Omental fat pad (tissue), 4 donors: ENCODE measurements at places on chromosomes 11 and 22. TPM values are rescaled to one million over a fixed set of nuclear protein-coding genes. Genes with fewer than 3 reads are reported as not detected.
A peak's percentile ranks its signal among the peaks of the same experiment; 100 is the strongest.

DNA sequence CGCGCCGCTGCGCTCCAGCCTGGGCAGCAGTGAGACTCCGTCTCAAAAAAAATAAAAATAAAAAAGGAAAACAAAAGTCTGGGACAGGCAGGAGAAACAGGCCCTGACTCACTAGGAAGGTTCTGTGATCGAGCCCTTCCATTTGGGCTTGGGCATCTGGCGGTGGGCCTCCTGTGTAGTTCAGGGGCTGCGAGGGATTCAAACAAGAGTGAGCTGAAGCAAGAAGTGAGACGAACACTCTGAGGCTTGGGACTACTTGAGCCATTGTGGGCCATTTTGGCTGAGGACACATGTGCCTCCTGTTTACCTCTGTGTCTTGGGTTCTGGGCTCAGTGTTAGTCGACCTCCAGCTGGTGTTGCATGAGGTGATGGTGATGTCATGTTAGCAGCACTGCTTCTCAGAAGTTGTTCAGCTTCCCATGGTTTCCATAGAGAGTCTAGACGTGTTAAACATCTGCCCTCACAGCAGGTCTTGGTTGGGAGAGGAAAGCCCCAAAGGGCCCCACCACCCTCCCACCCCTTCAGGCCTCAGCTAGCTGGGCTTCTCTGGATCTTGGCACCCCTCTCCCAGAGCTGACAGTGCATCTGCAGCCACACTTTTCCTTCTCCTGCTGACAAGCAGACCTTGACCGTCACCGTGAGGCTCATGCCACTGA lies 57.8 kb downstream of the MED15 start:
- DNase-seq: no peak

GRCh38 chr11:9535189-9535781 lies 38.2 kb upstream of the WEE1 start:
- DNase-seq: peak; percentile 60

GRCh38 chr11:95111923-95112540 lies 22.4 kb downstream of the ENDOD1 start:
- DNase-seq: no peak

GRCh38 chr22:31496735-31497146 lies 405 bp downstream of the SFI1 start:
- no peak for DNase-seq

- DNase-seq: no peak
These were observed 24.3 kb upstream of the VWA5A start for GRCh38 chr11:124090996-124091395.

DNA sequence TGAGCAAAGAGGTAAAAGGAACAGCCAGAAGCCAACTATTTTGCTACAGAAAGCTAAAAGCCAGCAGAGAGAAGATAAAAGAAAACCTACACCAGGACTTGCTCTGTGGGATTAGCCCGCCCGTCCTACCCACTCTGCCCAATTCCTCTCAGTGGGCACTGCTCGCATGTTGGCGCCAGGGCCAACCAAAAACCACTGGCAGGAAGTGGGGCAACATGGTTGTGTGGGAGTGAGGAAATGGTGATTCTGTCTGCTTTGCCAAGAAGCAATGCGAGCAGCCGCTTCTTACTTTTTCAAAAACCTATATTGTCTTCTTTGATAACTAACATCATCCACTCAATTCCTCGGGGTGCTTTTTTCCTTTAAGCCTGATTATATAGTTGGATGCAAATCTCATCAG lies 14.2 kb upstream of the APOA1 start:
- DNase-seq: no peak

GRCh38 chr11:58600510-58600909 lies 21.6 kb downstream of the ZFP91 start:
- DNase-seq: no peak

GRCh38 chr11:97717922-97718321 lies 1302.8 kb upstream of the CNTN5 start:
- DNase-seq: no peak

- DNase-seq: no peak
These were observed 67.7 kb downstream of the PANX1 start for GRCh38 chr11:94196363-94196762.

GRCh38 chr11:43810929-43811596 lies 69.6 kb upstream of the ALKBH3 start:
- no peak for DNase-seq

DNA sequence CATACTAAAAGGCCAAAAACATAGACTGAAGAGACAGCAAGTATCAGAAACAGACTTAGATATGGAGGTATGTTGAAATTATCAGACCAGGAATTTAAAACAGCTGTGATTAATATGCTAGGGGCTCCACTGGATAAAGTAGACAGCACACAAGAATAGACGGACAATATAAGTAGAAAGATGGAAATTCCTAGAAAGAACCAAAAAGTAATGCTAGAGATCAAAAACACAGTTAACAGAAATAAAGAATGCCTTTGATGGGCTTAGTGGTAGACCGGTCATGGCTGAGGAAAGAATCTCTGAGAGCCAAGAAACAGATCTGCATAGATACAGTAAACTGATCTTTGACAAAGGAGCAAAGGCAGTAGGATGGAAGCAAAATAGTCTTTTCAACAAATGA lies 250.2 kb downstream of the SWAP70 start:
- DNase-seq: no peak

- DNase-seq: no peak
These were observed 322.8 kb upstream of the SYN3 start for GRCh38 chr22:33380789-33381530.

The CHRM1 gene
- total RNA-seq: not detected

GRCh38 chr22:45769569-45770210 lies 98.1 kb downstream of the ATXN10 start:
- DNase-seq: no peak

The HSPB2 gene
- total RNA-seq: not detected

DNA sequence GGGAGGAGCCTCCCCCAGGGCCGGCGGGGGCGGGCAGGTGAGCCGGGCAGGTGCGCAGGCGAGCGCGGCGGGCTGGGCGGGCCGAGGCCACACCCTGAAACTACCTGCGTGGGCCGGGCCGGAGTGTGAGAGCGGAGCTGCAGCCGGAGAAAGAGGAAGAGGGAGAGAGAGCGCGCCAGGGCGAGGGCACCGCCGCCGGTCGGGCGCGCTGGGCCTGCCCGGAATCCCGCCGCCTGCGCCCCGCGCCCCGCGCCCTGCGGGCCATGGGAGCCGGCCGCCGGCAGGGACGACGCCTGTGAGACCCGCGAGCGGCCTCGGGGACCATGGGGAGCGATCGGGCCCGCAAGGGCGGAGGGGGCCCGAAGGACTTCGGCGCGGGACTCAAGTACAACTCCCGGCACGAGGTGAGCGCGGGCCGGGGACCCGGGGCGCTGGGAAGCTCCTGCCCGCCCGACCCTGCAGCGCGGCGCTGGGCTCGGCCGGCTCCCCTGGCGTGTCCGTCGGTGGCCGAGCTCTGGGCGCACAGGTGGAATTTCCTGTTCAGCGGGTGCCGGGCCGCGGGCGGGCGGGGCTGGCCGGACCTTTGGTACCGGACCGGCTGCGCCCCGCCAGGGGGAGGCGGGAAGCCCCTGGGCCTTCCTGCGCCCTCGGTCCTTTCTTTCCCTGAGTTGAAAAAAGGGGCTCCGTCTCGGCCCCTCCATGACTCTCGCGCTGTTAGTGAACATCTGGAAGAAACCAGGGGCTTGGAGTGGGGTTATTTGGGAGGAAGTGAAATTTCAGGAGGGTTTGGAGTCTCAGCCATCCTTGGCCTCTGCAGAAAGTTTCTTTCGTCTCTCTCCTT lies at the start of gene ST14:
Gene ST14, plus strand, starts transcription at position 126 of the 841 bp plus-strand sequence. Its CDS starts 198 bp downstream, at position 324.
- DNase-seq: no peak

The USP35 gene
- total RNA-seq: 6.8 TPM

DNA sequence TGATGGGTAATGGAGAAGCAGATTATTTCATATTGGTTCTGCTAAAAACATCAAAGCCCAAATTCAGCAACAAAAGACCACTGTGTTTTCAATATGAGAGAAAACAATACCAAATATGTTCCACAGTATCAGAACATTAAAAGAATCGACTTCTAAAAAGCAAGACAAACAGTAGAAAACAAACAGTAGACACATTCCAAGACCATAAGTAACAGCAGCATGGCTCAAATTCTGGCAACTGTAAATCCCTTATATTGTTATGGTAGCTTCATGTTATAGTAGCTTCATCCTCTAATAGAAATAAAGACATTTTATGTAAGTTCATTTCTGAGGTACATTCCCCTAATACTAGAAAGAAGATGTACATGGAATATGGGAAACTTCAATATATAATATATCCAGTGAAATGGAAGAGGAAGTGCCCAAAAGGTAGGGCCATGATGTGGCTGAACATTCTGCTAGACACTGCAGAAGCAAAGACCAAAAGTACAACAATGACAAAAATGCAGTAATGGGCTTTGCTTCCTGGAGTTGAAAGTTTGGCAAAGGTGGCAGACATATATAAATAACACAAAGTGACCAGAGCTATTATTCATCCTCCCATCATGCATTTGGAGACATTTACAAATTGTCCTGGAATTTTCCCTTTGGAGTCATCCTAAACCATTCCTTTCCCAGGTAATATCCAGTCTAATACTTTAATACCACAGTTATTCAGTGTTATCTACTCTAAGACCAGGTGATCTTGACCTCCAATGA lies 299.9 kb downstream of the DCDC1 start:
- DNase-seq: no peak

The NFAM1 gene
- 5.5 TPM for total RNA-seq

The TMPRSS13 gene
- total RNA-seq: 0.50 TPM

- no peak for DNase-seq
These were observed 10.0 kb upstream of the NAV2 start for GRCh38 chr11:19702620-19703019.

GRCh38 chr11:4085575-4085974 lies 9.0 kb upstream of the RRM1 start:
- DNase-seq: no peak

The CD81 gene
- 765 TPM for total RNA-seq

- DNase-seq: no peak
These were observed 9.3 kb upstream of the ARL14EP start for GRCh38 chr11:30313580-30313979.

DNA sequence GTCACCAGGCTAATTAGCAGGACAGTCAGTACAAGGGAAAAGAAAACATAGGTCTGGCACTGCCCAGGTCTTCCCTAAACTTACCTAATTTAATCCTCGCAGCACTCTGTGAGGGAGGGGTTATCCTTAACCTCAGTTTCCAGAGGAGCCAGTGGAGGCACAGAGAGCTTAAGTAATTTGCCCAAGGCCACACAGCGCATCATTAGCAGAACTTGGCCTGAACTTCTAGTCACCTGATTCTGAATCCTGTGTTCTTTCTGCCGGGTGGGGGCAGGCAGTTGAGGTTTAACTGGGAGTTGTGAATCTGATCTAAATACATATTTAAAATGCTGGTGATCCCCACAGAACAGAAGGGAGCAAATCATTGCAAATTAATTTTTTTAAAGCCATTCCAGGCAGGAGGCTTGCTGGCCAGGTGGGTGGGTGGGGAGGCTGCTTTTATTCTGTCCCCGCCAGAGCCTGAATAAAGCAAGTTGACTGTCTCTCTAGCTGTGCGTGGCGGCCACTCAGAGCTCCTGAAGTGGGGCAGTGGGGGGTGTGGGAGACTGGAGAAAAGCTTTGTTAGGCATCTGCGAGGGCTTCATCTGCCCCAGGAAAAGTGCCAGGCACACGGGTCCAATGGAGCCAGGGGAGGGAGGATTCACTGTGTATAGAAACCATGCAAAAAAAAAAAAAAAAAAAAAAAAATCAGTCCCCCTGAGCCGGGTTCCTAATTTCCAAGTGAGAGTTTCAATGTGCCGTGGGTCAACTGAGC lies 66.1 kb downstream of the NFAM1 start:
- DNase-seq: no peak

DNA sequence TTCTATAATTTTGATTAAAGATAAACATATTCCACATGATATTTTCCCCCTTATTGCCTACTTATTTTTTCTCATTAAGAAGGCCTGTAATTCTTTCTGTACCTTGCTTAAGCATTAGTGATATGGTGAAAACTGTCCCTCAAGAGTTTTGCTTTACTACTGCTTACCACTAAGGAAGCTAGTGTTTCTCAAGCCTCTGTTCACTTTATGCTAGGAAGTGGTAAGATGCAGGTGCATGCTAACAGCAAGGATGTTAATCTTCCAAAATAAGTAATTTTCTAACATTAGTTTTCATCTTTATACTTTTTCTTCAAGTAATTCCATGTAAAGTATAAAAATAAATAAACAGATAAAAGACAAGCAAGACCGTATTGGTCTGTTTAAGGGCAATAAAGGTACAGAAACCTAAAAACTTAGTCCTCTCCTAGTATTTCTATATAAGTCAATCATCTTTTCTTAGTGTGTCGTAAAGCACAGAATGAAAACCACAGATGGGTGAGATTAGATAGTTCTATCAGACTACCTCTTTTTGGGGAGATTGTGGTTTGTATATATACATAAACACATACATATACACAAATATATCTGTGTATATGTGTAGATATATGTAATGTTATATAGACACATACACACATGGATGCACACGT lies 731.0 kb upstream of the CNTN5 start:
- DNase-seq: no peak

DNA sequence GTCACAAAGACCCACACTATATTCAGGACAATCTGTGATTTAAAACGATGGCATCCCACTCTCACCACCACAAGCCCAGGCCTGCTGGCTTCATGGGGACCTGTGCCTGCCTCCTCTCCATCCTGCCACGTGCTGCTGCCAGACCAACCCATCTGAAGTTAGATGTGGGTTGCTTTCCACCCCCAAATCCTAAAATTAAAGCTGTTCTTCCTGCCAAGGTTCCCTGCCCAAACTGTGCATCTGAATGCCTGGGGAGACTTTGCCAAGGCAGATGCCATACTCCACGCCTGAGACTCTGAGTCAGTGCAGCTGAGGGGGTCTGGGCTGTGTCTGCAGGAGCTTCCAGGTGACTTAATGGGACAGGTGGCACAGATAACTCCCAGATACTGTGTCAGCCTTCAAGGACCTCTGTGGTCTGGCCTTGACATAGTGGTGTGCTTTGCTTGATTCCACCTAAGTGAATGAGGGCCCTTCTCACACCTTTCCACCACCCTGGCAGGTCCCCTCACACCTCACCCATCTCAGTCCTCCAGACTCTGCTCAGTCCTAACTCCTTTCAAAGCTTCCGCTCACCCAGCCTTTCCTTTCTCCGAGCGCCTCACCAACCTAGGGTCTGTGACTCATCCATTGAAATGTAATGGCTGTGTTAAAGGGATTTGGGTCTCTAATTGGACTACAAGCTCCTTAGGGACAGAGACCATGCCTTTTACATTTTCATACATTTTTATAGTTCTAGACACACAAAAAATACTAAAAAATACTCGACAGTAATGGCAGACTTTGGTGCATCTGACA lies 18.6 kb downstream of the ADAMTS8 start:
- DNase-seq: no peak

- no peak for DNase-seq
These were observed 14.0 kb downstream of the MYEOV start for GRCh38 chr11:69307871-69308431.
